ENCODE measurements at places on chromosomes 5 and 9.

GRCh38 chr9:37335238-37335637, 87.3 kb upstream of the GRHPR start:
- DNase-seq = no peak

DNA sequence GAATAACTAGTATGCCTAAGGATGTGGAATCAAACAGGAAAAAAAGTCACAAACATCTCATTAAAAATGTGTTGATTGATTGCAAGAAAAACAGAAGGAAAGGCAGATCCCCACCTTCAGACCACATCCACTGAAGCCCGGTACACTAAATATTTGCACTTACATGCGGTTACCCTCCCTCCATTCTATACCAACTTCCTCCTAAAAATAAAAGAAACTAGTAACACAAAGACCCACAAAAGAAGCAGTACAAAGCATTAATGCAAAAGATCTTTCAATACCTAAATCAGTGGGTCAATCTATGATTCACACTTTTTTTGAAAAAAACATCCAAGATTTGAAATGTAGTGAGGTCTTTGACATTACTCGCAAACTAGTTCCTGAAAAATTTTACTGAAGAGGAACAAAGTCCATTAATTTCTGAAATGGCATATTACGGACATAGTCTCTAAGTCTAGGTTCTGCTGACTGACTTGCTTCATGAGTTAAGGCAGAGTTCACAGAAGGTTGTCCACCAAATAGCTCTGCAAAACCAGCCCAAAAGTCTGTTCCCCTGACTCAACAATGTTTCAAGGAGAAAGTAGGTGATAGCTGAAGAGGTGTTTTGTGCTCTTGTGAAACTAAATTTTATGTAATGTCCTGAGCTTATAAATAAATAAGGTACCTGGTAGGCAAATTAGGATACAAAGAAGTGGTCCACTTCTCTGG, 100.7 kb downstream of the PAM start:
- DNase-seq = no peak

GRCh38 chr5:1833264-1834021, 32.2 kb downstream of the NDUFS6 start:
- DNase-seq = no peak

DNA sequence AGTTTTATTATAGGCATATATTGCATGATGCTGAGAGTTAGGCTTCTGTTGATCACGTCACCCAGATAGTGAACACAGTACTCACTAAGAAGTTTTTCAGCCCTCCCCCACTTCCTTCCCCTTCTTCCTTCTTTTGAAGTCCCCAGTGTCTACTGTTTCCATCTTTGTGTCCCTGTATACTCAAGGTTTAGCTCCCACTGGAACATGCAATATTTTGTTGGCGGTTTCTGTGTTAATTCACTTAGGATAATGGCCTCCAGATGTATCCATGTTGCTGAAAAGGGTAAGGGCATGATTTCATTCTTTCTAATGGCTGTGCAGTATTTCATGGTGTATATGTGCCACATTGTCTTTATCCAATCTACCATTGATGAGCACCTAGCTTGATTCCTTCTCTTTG, 764.3 kb downstream of the MTRR start:
- DNase-seq = peak; percentile 58

GRCh38 chr9:105694848-105695581, 674 bp downstream of the TMEM38B start:
- DNase-seq = peak; percentile 31

GRCh38 chr5:130337179-130337888, 433.1 kb downstream of the CHSY3 start:
- DNase-seq = peak; percentile 77

GRCh38 chr5:7410936-7411511, 15.1 kb downstream of the ADCY2 start:
- no peak for DNase-seq

DNA sequence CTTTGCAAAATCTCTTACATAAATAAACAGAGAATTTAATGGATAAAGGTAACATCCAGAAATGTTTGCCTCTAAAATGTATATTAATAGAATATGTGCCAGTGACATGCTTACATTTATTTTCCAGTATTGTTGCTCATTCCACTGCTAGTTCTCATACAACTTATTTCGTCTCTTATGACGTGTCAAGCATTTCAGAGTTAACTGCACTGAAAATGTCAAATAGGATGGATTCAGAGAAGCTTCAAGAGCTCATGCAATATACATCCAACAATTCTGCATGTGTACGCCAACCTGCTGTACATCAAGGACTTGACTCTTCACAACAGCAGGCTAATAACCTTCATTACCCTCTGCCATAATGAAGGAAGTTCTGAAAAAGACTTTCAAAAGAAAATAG, 386.2 kb upstream of the IZUMO3 start:
- DNase-seq = no peak

DNA sequence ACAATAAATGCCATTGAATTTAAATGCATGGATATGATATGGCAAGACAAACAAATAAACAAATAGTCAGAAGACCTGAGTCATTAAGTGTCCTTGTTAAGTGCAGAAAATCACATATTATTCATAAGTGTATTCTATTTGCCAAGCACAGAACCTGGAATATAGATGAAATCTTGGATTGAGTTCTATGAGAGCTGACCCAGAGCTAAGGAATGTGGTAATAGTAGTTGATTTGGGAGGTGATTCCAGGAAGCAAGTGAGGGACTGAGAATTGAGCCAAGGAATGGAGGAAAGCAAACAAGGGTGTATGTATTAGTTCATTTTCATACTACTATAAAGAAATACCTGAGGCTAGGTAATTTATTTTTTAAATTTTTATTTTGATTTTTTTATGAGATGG, 208.9 kb downstream of the TRIM32 start:
- DNase-seq = no peak

DNA sequence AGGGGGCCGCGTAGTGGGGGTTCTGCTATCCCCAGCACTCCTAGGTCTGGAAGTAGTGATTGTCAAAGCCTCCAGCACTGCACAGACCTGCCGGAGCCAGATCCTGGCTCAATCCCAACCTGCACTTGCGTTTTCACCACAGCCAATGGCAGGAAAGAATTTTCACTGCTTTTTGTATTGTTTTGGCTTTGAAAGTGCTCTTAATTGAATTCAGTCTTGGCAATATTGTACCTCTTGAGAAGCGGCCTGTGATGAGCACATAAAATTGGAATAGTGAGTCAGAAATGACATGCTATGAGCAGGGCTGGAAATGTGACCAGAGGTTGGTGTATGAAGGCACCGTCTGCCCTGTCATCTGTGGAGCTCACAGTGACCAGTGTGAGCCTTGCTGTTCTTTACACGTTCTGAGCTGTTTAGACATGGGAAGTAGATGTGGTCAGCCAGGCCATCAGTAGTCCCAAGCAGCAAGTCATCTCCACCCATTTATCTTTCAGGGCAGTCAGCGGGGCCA, 41.5 kb downstream of the SECISBP2 start:
- DNase-seq = no peak

DNA sequence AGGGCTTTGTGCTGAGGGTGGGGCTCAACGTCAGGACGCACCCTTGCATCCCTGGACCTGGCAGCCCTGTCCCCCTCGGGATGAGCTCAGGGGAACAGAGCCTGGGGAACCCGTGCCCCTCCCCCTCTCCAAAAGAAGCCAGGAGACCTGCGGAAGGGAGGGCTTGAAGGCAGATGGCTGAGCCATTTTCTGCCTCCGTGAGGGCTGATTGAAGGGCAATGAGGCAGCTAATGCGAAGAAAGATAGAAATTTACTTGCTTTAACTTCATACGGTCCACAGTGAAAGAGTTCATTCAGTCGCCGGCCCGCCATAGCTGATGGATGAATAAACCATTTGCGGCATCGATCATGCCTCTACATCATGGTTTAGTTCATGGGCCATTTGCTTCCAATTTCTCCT, 28.8 kb downstream of the ASS1 start:
- no peak for DNase-seq

- DNase-seq = no peak
Measured at GRCh38 chr5:127305493-127305892, 14.9 kb downstream of the MEGF10 start.

DNA sequence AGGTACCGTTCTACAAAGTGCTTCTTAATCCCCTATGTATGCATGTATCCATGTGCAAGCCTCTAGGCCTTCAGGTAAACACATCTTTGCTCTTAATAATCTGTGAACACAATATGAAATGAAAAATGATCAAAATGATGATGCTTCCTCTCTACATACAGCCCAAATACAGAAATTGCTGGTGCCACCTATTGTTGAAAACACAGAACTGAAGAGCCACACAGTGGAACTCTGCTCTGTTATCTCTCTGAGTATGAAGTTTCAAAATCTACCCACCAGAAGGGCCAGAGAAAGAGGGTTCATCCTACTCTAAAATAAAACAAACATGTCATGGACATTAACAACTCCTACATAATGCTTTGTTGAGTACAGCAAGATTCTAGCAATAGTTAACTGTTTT, 71.3 kb downstream of the GLIS3 start:
- peak; percentile 39 for DNase-seq

GRCh38 chr5:138620663-138621224, 45.5 kb upstream of the HSPA9 start:
- no peak for DNase-seq

DNA sequence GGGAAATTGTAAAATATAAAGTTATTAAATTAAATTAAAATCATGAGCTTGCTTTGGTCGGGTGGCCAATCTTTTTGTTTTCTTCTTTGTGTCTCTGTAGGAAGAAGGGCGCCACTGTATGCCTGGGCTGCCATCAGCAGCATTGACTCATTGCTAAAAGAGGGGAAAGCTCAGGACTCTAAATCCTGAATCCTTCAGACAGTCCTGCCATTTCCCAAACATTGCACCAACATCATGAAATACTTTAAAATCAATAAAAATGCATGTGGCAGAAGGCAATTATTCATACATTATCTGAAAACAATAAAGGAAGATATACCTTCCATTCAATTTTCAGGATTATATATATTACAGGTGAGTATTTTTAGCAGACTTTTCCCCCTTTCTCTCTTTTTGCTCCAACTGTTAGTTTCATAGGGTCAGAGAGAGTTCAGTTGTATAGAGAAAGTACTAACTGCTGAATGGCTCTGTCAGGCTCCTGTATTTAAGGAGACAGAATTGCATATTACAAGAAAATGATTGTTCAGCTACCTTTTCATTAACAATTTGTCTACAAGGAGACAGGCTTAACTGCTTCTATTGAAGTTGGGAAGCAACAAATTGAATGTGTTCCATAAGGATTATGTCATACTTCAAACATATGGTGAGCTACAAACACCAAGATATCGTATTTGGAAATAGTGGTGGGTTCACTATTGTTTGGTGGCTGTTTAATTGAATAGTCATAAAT, 95.7 kb downstream of the ATPSCKMT start:
- DNase-seq = no peak

Data from fibroblast of skin of right quadriceps (primary cell).